ENCODE measurements at places on chromosomes 1 and 21.

GRCh38 chr1:204199579-204199978 is 3.3 kb upstream of the KISS1 start:
- DNase-seq: no peak

- DNase-seq: no peak
Observed at GRCh38 chr1:10961300-10961833, 51.1 kb upstream of the TARDBP start.

GRCh38 chr1:81702903-81703302 is 97.8 kb upstream of the ADGRL2 start:
- no peak for DNase-seq

DNA sequence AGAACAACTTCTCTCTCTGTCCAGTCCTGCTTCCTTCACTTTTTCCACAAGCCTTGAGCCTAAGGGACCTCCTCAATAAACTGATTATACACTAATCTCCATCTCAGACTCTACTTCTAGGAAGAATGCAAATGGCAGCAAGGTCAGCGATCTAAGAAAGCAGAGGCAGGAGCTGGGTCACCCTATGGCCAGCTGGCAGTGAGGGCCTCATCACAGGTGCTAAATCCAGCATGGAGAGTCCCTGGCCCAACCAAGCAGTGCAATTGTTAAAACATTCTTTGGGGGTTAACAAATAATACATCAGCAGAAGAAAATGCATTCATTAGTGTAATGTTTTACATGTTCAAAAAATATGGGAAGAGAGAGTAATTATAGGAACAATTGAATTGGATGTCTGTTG is 416.0 kb downstream of the SIPA1L2 start:
- DNase-seq: no peak

GRCh38 chr21:34602061-34602460 is 12.9 kb downstream of the RCAN1 start:
- DNase-seq: no peak

DNA sequence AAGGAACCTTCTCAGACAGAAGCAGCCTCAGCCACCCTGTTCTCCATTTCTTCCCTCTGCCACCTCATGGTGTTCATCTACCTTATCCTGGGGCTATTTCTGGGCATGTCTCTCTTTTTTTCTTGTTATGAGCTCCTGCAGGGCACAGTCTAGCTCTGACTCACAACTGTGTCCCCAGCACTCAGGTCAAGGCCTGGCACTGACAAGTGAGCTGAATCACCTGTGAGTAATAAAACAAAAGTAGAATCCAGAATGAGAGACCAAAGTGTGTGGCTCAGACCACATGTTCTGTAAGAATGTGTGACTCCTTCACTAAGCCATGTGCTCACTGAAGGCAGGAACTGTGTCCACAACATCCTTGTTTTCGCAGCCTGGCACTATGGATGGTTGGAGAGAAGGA is 23.2 kb downstream of the C1orf94 start:
- no peak for DNase-seq

GRCh38 chr21:40936771-40937261 is 89.9 kb upstream of the DSCAM start:
- no peak for DNase-seq

DNA sequence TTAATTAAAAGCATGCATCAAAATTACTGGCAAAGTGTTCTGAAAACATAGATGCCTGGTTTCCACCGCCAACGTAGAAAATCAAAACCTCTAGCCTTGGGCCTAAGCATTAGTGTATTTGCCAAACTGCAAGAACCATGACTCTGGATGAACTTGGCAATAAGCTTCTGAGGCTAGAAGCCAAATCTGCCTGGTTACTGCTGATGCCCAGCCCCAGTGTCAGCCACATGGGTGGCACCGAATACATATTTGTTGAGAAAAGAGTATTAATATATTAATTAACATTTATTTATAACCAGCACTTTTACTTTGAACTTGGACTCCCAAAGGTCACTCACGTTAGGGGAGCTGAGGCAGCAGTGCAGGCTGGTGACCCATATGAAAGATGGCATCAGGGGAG is 140.6 kb upstream of the HMGB4 start:
- no peak for DNase-seq

GRCh38 chr1:2950926-2951305 is 70.4 kb upstream of the ACTRT2 start:
- DNase-seq: no peak

DNA sequence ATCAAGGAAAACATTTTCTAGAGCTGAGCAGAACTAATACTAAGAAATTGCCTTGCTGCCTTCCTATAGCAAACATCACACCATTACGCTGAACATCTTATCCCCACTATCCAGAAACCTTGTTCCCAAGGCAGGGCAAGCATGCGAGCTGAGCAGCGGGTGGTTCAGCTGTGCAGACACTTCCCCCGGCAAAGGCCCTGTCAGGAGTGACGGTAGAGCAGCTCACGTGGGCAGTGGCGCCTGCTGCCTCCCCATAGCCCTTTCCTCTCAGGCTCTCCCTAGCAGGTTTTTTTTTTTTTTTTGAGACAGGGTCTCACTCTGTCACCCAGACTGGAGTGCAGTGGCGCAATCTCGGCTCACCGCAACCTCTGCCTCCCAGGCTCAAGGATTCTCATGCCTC is 13.7 kb upstream of the ANGPTL7 start:
- DNase-seq: no peak

DNA sequence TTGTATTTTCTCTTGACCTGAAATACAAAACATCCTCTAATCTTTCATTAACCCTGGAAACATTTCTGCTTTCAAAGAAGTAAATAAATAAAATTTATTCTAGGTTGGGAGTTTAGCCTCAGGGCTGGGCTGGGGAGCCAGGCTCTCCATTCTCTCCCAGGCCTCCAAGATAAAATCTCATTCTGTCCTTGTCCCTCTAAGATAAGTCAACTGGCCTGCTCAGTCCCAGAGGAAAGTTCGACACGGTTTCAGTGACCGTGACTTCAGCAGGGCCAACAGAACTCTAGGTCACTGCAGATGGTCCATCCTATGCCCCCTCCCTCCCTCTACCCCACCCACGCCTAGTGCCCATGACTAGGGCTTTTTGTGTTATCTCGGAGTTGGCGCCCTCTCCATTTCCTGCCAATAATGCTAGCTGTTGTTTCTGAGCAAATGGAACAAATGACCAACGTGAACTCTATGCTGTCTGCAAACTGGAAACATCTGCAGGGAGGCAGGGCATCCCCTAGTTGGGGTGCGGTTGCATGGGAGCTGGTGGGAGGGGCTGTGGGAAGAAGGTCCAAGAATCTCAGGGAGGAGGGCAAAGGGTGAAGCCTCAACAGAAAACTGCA is 10.1 kb upstream of the ADORA3 start:
- DNase-seq: no peak

DNA sequence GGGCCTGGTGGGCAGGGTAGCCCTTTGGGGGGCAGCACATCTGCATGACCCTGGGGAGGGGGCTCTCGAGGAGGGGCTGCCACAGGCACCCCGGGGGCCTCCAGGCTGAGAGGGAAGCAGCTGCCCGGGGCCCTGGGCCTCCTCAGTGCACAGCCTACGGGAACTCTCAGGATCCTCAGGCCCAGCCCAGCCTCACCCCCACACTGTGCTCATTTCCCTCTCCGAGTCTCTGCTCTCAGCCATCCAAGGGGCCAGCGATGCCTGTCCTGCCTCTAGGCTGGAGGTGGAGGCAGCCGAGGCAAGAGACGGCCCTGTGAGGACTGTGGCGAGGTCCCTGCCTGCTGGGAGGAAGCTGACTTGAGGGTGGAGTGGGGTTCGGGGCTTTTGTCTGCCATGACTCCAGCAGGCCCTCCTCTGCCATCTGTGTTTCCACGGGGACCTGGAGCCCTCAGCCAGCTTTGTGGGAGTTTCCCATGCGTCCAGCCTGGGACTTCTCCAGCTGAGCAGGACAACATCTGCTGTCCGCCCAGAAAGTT is 7.2 kb upstream of the PLEKHG5 start:
- no peak for DNase-seq

GRCh38 chr1:18944810-18945209 is 11.7 kb downstream of the IFFO2 start:
- no peak for DNase-seq

DNA sequence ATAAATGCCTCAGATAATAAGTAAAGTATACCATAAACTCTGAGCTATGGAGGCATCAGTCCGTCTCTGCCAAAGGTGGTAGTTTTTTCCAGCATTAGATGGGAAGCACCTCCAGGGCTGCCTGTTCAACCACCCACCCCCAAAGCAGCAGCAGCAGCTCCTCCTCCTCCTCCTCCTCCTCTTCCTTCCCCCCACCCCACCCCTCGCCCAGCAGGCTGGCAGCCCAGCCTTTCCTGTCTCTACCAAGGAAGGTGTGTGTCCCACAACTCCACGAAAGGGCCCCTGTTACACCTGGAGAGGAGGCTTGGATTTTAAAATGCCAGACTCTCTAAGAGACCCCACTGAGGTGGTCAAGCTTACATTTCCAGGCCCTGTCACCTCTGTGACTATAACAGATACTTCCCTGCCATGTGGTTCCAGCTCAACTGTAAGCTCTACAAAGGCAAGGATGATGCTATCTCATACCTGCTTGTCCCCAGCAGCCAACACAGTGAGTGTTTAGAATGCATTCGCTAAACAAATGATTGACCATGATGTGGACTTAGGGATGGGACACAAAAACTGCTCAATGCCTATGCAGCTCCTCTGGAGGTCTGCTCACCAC is 76.7 kb downstream of the GFI1 start:
- DNase-seq: no peak

DNA sequence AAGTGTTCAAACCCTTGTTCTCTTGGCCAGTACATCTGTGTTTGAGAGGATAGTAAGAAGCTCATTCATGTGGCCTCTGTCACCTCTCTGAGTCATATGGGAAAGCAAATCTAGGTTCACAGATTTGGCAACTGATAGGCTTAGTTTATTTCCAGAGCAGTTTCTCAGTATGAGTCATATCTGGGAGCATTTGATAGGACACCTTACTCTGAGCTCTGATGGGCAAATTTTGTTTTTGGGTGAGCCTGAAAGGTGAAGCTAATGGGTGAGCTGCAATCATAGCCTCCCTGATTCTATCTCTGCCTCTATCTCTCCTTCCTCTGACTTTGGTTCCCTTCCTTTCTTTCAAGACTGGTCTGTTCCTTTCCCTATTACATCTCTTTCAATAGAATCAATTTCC is 134.4 kb downstream of the S1PR1 start:
- DNase-seq: no peak

- no peak for DNase-seq
Observed at GRCh38 chr1:182235604-182235951, 156.0 kb downstream of the GLUL start.

GRCh38 chr1:167629681-167630567 is at the start of gene RCSD1:
Gene RCSD1 (plus strand): TSS chr1:167630232. CDS start chr1:167630424, 192 bp downstream.
- DNase-seq: peak; percentile 43

- DNase-seq: no peak
Observed at GRCh38 chr21:24046829-24047443, 1560.3 kb downstream of the MRPL39 start.

- no peak for DNase-seq
Observed at GRCh38 chr1:51570063-51570710, 46.7 kb upstream of the OSBPL9 start.

DNA sequence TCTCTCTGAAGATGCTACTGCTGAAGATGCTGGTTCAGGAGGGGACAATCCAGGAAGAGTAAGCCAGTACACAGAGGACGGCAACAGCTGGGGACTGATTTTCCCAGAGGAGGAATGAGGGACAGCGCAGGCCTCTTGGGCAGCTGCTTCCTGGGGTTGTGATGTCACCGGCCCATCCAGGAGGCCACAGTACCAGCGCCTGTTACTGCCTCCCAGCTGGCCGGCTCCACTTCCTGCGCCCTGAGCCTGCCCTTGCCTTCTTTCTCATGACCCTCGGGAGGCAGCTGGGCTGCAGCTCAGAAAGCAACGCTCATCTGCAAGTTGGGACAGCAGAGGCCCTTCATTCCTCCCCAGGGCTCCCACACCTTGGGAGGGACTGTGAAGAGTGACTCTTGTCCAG is 21.9 kb upstream of the ID3 start:
- DNase-seq: no peak

GRCh38 chr1:28801461-28801860 is 10.5 kb upstream of the OPRD1 start:
- DNase-seq: no peak

- DNase-seq: no peak
Observed at GRCh38 chr1:218683242-218683641, 338.1 kb downstream of the TGFB2 start.

DNA sequence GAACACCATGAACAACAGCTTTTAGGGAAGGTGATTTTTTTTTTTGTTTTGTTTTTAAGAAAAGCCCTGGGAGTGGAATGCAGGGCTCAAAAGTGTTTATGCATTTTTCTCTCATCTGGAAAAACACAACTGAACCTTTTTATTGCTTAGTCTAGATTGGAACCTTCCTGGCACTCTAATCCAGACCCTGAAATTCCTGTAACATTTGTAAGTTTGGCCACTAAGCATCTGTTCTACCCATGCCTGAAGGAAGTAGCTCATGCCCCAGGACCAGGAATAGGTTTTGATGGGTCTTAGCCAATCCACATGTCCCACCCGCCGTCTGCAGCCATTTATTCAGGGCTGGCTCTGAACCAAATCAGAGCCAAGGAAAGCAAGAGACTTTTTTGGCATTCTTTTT is 39.7 kb upstream of the SLC2A1 start:
- no peak for DNase-seq

DNA sequence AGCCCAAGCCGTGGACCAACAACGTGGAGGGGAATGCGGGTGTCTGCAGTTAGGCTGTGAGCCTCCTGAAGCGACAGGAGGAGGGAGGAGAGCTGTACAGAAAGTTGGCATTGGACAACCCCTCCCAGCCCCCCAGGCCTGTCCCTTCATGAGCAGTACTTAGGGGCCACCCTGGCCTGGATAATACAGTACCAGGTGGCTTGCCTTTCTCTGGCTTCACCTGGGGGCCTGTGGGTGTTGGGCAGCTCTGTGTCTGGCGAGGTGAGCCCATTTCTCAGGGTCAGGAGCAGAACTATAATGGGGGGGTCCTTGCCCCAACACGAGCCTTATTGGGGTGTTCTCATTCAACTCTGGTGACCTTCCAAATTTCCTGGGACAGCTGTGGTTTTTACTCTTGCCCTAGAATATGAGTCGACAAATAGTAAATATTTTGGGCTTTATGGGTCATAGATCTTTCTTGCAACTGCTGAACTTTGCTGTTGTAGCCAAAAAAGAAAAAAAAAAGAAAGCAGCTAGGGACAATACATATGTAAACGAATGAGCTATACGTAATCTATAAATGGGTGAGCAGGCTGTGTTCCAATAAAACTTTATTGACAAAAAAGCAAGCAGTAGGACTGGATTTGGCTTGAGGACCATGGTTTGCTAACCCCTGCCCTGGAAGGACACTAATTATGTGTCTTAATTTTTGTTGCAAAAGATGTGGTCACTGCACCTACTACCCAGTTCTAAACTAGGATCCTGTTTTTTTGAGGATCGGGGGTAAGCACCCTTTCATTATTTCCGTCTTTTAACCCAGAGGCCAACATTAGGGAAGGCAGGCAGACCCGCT is 11.4 kb downstream of the COQ8A start:
- no peak for DNase-seq

DNA sequence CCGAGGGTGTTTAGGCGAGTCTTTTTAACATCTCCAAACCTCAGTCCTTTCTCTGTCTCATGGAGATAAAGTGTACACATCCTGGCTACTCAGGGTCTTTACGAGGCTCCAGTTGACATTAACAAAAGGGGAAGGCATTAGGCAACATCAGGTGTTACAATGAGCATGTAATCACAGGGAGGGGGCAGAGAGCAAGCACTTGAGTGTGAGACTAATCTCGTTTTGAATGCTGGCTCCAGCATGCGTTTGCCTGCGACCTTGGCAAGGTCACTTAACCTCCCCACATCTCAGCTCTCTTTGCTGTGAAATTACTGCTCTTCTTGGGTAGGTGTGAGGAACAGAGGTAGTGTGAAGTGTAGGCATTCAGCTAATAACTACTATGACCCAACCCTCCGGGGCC is 3.1 kb downstream of the TNNT2 start:
- DNase-seq: no peak
